Neural progenitor cell (in vitro differentiated cells): ENCODE measurements at places on chromosomes 12 and 14. TPM values are rescaled to one million over a fixed set of nuclear protein-coding genes. Genes with fewer than 3 reads are reported as not detected.

The PMEL gene
- total RNA-seq: 207 and 301 TPM in 2 replicates

- no peak for DNase-seq
- H3K36me3 ChIP-seq: no peaks in the 10 kb centered on the region
- no peak overlapping the region for H3K27ac ChIP-seq
- peaks cover 4% of the 10 kb centered on the region for H3K4me1 ChIP-seq
- H3K4me3 ChIP-seq: no peak overlapping the region
These were observed 34.4 kb downstream of the PPP1R36 start for GRCh38 chr14:64584190-64584589.

DNA sequence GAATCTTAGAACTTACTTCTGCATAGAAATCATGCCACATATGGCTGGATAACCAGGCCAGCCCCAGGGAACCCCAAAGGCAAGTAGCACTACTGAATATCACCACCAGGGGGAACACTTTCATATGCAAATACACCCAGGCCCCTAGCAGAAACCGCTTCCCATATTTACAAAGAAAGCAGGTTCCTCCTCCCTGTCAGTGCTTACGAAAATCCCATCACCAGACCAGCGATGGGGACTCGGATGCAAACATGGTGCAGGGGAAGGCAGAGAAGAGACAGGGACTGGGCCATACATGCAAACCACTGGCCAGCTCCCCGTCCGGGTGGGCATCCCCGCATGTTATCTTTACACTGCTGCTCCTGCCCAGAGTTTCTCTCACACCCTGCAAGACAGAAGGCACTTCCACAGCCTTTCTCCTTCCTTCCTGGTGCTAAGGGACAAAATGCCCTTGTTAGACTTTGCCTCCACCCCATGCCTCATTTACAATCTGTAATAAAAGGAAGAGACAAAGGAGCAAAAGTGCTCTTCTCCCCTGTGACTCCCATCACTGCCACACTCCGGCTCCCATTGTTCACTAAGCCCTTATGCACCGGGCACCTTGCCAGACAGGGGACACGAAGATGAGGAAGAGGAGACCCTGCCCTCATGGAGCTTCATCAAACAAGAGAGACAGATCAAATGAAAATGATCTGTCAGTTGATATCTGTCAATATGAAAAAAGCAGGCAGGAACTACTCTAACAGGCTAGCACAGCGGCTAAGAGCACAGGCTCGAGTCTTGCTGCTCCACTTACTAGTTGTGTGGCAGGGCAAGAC lies 62.3 kb downstream of the PTPN21 start:
- H3K27me3 ChIP-seq: no peaks in the 10 kb centered on the region
- peak; percentile 86 for DNase-seq
- H3K27ac ChIP-seq: no peak overlapping the region
- no peak overlapping the region for H3K4me3 ChIP-seq
- H3K36me3 ChIP-seq: no peaks in the 10 kb centered on the region

The KRT79 gene
- not detected in 2 replicates for total RNA-seq

GRCh38 chr14:87131879-87132278 lies 861.1 kb downstream of the GALC start:
- DNase-seq: no peak
- H3K36me3 ChIP-seq: no peaks in the 10 kb centered on the region
- H3K4me1 ChIP-seq: no peaks in the 10 kb centered on the region
- no peak overlapping the region for H3K4me3 ChIP-seq
- peaks cover 4% of the 10 kb centered on the region for H3K27me3 ChIP-seq
- no peak overlapping the region for H3K27ac ChIP-seq

The CPM gene
- 0.02 and 0.28 TPM in 2 replicates for total RNA-seq

The LRRC10 gene
- not detected in 2 replicates for total RNA-seq

The GNB3 gene
- 2.7 and 7.6 TPM in 2 replicates for total RNA-seq

The ACVRL1 gene
- total RNA-seq: 0.22 and 2.0 TPM in 2 replicates

DNA sequence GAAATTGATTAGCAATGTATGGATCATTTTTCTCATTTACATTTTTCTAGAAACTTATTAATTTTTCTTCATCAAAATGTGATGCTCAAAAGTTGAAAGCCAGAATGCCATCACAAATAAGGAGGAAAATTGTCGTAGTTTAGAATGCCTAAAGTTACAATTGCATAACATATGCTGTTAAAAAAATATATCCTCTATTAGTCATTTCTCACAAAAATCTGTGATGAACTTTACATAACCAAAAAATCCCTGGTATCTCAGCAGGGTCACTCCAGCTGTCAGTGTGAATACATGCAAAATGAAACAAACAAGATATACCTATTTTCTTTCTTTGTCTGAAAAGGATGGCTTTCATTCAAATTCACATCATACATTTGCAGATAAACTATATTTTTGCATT lies 358.9 kb downstream of the PAWR start:
- H3K4me1 ChIP-seq: no peaks in the 10 kb centered on the region
- H3K4me3 ChIP-seq: no peak overlapping the region
- no peak overlapping the region for H3K27ac ChIP-seq
- no peak for DNase-seq
